Brain microvascular endothelial cell (primary cell): ENCODE measurements at places on chromosomes 2 and 18.

DNA sequence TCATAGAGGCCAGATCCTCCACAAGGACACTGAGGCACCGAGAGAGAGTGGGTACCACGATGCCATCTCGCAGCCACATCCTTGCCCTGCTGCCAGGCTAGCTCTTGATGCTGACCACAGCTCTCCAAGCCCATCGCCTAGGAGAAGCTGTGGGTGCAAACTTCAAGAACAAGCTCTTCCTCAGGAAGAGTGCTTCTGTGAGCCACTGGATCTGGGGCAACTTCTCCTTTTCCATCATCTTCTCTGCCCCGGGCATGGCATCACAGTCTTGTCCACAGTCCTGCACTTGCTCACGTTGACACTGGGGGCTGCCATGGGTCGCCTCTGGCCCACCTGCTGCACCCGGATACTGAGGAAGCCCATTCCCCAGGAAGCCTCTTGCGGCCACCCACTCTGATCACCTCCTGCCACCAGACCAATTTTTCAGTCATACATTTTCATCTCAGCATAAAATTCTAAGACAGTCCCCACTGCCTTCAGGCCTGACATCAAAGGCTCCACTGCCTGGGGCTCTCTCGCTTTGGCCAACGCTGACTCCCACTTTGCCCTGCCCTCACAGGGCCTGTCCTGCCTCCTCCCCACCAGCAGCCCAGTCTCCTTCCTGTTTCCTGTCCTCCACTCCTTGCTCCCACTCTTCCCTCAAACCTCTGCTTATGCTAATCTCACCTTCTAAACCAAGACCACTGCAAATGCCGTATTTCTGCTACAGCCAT is 243.9 kb downstream of the AFF3 start:
- no peak for DNase-seq

DNA sequence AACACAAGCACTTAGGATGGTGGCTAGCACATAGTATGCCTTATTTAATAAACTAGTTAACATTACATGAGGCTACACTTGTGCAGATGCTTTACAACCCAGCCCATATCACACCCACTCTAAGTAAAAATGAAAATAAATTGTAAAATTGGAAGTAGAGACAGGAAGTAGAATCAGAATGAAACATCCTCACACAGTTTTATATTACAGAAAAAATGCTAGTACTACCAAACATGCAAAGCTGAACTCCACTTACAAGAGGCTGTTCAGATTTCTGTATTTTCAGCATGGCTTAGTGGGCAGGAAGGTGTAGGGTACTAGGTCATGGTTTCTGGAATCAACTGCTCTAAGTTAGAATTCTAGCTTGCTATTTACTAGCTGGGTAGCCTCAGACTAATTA is 18.2 kb upstream of the CRIM1 start:
- DNase-seq = no peak

DNA sequence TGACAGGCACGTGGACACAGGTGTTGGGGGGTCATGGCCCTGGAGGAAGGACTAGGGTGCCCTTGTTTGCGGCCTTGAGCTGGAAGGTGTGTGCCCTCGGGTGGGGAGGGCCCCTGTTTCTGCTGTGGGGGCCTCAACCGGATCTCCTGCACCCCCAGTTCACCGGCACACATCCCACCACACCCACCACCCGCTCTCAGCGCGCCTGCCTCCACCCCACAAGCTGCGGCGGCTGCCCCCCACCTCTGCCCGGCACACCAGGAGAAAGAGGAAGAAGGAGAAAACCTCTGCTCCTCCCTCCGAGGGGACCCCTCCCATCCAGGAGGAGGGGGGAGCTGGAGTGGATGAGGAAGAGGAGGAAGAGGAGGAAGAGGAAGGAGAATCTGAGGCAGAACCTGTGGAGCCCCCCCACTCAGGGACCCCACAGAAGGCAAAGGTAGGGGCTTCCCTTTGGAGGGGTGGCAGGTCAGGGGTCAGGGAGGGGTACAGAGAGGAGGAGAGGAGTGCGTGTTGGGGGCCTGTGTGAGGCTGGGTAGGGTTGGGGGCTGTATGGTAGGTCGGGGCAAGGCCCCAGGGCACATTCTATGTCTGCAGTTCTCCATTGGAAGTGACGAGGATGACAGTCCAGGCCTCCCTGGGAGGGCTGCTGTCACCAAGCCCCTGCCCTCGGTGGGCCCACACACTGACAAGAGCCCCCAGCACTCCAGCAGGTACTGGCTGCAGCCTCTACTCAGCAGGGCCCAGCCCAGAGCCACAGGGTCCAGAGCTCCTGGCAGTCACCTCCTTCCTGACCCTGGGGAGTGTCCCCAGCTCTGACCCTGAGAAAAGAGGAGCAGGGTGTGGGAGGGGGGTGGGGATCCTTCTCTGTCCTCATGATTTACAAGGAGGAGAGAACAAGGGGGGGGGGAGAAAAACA is 1.8 kb downstream of the SLC4A3 start:
- DNase-seq = no peak

GRCh38 chr2:42554392-42554791 is 14.0 kb upstream of the MTA3 start:
- DNase-seq = no peak

- DNase-seq = no peak
These were observed 110.1 kb downstream of the MREG start for GRCh38 chr2:215903203-215903602.

DNA sequence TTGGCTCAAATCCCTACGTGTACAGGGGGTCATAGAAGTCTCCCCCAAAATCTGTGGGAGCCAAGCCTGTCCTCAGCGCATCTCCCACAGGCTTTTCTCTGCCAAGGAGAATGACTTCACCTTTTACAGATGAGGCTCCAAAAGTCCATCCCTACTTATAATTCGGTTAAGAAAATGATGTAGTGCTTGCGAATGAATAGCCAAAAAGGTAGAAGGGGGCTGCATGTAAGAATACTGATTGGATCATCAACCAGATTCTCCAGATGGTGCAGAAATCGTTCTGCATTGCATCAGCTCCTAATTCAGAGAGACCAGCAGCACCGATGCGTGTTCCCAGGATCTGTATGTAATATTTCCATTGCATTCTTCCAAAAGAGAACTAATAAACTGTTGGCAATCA is 91.9 kb downstream of the EPHA4 start:
- no peak for DNase-seq

DNA sequence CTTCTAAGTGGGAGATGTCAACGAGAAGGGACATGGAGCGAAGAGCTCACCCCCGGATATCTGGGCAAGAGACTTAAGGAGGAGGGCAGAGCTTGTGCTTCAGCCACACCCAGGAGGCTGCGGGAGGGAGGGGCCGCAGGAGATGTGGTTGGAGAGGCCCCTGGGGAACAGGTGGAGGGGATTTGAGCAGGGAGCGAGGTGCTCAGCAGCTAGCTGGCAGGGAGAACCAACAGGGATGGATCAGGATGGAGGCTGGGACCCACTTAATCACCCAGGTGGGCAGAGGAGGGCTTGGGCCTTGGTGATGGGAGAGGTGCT is 78.3 kb downstream of the MBP start:
- DNase-seq = no peak

GRCh38 chr2:100235098-100235497 is 87.2 kb downstream of the LONRF2 start:
- no peak for DNase-seq

GRCh38 chr18:37246779-37247340 is 318.7 kb downstream of the CELF4 start:
- DNase-seq = no peak

DNA sequence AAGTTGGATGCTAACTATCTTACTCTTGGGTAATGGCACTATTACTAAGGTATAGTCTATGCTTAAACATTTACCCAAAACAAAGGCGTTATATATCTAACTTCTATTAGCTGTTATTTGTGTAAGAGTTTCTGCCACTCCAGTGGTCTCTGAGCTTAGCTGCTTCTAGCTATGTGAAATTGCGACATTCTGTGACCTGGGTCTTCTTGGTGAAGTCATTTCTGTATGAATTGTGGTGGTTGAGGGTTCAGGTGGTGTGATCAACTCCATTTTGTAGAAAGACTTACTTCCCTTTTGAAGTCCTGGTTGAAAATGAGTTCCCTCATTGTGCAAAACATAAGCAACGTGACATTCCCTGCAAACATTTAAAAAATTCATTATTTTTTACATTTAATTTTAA is 221.6 kb downstream of the PIK3C3 start:
- DNase-seq = no peak

DNA sequence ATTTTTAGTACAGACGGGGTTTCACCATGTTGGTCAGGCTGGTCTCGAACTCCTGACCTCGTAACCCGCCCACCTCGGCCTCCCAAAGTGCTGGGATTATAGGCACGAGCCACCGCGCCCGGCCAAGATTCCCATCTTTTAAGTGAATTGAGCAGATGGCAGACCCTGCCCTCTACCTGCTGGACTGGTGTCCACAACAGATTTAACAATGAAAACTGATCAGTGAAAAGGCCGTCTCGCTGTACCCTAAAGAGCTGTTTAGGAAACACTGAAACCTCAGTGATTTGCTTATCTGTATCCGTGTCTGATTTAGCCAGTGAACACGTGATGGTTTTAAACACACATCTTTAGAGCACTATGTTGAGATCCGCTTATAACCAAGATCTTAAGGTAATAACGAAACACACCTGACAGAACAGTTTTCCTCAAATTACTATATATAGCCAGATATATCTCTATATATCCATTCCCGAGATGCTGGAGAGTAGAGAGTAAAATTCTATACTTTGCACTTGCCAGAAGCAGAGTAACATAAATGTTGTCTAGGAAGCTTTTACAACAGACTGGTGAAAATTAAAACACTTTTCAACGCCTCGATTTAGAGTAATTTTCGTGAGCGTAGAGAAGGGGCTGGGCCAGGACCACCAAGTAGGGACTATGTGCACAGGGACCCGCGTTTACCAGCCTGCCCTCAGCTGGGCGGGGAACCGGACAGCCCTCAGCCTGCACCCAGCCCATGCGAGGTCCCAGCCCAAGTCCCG is 594 bp downstream of the FAM161A start:
- peak; percentile 40 for DNase-seq

- DNase-seq = peak; percentile 16
These were observed 85.7 kb upstream of the UNC80 start for GRCh38 chr2:209685963-209686362.

DNA sequence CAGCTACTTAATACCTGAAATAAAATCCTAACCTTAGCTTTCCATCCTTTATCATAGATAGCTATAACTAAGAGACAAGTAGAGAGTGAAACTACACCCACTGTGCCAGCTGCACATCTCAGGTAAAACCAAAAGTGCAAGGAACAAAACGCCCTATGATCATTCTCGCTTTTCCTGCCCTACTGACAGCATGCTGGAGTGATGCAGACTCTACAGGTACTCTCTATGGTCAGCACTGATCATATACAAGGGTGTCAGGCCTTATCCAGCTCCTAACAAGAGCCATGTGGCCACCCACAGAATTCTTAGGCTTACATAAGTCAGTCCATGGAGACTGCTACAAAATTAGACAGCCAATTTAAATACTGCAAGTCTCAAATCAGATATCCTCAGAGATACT is 45.6 kb downstream of the REV1 start:
- no peak for DNase-seq
